Activated T-helper 17 cell treated with anti-CD3 and anti-CD28 coated beads, Interleukin-2, amount 50 U/mL, for 72 hours (primary cell): ENCODE measurements at places on chromosomes 5 and 9. TPM values are rescaled to one million over a fixed set of nuclear protein-coding genes. Genes with fewer than 3 reads are reported as not detected.

DNA sequence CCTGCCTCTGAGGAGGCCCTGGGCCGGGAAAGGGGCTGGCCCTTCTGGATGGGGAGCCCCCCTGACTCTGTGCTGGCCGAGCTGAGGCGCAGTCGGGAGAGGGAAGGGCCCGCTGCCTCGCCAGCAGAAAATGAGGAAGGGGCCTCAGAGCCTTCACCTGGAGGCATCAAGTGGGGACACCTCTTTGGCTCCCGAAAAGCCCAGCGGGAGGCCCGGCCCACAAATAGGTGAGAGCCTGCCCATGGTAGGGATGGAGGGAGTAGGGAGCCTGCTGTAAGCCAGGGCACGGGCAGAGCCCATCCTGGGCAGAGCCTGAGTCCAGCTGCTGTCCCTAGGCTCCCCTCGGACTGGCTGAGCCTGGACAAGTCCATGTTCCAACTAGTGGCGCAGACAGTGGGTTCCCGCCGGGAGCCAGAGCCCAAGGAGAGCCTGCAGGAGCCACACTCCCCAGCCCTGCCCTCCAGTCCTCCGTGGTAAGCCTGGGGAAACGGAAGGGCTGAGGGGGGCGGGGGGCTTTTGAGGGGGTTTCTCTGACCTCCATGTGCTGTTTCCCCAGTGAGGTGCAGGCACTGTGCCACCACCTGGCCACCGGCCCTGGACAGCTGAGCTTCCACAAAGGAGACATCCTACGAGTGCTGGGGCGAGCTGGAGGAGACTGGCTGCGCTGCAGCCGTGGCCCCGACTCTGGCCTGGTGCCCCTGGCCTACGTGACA lies 44.3 kb upstream of the TESK1 start:
- ATAC-seq, result no peak

The SV2C gene
- 0.45 TPM for total RNA-seq

DNA sequence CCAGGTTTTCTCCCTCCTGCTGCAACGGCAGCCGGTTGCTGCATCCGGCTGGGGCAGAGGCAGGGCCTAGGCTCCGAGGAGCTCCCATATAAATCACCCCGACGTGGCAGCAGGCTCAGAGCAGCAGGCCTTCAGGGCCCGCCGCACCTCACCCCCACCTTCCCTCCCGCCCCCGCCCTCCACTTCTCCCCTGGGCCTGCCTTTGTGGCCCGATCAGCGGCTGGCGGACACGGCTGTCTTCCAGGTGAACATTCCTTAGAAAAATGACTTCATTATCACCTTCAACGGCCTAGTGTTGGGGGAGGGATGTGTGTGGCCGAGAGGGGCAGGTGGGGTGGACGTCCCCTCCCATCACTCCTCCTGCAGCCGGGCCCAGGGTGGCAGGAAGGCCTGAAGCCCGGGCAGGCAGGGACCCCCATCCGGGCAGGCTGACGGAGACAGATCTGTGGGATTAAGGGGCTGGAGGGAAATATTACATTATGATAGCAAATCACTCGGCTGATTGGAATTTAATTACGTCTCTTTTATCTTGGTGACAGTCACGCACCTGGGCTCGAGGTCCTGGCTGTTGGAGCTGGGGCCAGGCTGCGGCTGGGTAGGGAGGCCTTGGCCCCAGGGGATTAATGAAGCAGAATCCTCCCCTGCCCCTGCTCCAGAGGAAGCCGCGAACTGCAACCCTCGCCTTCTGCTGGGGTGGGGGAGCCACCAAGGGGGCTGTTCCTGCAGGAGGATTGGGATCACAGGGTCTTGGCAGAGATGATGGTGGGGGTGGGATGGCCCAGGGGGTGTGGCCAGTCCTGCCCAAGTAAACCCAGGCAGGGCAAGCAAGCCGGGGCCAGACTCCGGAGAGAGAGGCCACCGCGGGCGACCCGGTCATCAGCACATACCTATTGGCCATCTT lies 38.4 kb upstream of the RXRA start:
- ATAC-seq, result no peak

DNA sequence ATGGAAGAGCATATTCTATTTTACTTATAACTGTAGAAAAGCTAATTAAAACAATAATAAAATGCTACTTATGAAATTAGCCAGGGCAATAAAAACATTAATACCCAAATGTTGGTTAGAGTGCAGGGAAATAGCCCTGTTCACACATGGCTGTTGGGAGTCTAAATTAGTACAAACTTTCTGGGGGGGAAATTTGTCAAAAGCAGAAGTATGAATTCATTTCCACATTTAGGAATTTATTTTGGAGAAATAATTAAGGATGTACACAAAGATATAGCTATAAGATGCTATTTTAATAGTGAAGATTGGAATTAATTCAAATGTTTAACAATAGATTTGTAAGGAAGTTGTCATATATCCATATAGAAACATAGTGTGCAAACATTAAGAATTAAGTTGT lies 190.5 kb downstream of the SEC61B start:
- no peak for ATAC-seq

DNA sequence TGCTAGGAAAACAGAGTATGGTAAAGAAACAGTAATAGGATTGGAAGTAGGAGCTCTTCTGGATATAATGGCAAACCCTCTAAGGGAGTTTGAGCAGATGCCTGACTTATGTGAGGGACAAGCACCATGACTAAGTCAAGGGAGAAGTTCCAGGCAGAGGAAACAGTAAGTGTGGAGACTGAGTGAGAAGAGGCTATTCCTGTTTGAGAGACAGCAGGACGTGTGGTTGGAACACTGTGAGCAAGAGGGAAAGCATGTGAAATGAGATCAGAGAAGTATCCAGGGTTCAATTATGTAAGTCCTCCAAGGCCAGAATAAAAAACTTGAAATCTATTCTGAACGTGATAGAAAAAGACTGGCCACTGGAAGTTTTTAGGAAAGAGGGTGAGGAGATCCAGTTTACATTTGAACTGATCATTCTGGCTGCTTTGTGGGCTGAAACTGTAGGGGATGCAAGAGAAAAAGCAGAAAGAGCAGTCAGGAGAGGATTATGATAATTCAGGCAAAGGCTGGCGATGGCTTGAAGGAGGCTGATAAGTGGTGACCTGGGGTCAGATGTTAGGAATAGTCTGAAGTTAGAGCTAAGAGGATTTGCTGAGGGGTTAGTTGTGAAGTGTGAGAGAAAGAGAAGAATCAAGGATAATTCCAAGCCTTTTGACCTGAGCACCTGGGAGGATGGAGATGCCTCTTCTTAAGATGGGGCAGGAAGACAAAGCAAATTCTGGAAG lies 19.2 kb downstream of the DMAC1 start:
- ATAC-seq, result no peak

The OR1B1 gene
- 0.26 TPM for total RNA-seq

The CHSY3 gene
- not detected for total RNA-seq

- ATAC-seq, result no peak
Observed at GRCh38 chr9:2576631-2577030, 45.0 kb upstream of the VLDLR start.

DNA sequence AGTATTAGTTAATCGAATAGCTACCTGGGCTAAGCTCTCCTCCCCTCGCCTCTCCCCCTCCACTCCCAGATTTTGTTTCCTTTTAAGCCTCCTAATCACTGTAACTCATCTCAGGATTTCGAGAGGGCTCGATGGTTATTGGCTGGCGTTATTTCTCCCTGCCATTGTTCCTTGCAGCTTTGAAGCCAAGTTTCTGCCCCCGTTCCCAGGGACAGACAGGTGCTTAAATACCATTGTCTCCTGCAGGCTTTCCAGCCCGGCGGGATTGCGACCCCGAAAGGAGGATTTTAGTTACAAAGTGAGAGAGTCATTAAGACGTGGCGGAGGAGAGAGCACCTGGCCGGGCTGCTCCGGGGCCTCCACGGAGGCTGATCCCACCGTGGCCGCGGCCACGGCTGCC lies 46.2 kb downstream of the ASS1 start:
- no peak for ATAC-seq

DNA sequence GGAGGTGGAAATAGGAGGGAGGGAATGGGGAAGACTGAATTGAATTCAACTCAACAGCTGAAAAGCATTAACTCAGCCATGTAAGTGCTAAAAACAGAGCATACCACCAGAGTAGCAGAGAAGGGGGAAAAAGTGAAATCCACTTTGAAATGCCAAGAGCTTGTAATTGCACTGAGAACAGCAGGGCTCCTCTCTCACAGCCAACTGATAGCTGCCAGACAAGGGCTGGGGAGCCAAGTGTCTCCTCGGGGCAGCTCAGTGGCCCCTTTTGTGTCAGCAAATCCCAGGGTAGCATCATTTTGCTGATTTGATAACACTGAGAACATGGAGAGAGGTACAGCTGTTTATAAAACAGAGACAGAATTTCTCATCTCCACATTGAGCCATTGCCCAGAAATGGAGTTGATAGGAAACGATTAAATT lies 182.5 kb downstream of the FRMD3 start:
- ATAC-seq, result no peak

GRCh38 chr5:54514841-54515432 lies 2.6 kb upstream of the SNX18 start:
- ATAC-seq, result no peak

The AJM1 gene
- total RNA-seq, result 4.3 TPM

The THBS4 gene
- total RNA-seq, result 3.5 TPM

DNA sequence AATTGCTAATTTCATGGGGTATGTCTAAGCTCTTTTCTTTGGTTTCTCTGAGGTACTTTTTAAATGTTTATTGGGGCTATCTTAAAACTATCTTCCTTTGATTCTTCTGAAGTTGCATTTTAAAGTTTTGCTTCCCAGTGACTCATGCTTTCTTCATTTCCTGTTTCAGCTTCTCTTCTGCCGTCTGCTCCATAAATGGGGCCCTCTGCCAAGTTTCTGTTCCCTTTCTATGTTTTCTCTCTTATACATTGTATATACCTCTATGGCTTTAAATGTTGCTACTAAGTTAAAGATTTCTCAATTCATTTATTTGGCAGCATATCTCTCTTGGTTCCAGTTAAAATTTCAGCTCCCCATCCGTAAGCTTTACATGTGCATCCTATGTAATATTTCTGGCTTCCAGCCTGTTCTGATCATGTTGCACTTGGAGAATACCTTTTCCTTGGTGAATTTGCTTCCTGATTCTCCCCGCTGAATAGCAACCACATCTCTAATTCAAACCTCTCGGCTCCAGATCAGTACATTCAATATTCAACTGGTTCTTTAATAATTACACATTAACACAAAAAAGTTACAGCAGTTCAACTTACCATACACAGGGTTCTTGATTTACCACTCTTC lies 125.3 kb downstream of the ST8SIA4 start:
- ATAC-seq, result peak; percentile 45

DNA sequence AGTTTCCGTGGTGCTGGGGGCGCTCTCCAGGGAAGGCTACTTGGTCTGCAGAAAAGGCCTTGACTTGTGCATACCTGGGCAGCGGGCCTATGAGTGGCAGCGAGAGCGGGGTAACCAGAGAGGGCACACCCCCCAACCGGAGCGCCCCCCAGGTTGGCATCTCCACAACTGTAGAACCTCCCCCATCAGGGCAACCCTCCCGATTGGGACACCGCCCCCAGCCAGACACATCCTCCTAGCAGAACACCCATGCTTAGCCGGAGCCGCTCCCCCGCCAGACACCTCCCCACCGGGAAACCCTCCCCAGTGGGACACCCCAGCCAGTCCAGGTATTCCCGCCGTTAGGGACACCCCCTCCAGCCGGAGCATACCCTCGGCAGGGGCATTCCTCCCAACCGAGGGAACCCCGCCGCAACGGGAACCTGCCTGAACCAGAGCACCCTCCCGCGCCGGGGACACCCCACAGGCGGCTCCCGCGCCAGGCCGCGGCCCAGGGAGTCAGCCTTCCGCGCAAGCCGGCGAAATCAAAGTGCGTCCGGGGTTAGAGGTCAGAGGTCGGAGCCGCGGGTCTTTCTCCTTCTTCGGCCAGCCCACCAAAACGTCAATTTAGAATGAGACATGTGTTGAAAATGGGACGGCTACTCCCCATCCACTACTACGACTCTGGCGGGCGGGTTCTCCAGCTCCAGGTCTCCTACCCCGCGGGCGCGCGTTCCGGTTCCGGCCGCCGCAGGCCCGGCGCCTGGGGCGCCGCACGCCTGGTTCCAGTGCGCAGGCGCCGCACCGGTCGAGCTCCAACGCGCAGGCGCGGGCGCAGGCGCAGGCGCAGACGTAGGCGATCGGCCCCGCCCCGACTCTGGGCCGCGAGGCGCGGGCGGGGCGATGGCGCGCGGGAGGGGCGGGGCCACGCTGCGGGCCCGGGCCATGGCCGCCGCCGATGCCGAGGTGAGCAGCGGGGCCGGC lies at the start of gene EHMT1:
TSS of gene EHMT1 (plus strand) at position 901 of the 963 bp plus-strand sequence. CDS start at position 925, 24 bp downstream.
- ATAC-seq, result peak; percentile 89

DNA sequence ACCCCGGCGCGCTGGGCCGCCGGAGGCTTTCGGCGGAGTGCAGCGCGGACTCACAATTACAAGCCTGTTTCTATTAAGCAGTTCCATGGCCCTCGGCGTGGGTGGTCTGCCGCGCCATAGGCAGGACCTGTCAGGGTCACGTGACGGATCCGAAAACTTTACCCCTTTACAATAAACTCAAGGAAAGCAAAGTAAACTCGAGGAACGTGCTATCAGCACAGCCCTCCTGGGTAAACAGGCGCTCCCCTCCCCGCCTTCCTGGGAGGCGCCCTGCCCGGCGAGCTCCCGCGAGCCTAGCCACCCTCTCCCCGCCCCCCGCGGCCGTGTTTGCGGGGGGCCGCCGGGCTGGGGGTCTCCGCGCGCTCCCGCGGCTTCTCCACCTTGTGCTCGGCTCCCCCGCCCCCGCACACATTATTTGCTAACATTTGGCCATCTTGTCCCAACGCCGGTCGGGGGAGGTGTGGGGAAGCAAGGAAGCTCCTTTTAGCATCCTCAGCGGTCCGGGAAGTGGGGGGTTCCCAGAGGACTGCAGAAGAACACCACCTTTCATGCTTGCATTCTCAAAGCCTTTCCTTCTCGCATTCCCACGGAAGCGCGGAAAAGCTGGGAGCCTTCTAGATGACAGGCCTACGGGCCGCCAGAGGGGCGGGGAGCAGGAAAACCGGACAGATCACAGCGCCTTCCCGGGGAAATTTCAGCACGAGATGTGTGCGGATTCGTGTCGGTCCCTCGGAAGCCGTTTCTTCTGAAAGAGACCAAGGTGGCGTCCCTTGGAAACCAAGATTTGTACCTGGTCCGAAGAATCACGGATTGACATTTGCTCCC lies at the start of gene PTCH1:
TSS of gene PTCH1 (minus strand) at position 238 of the 825 bp plus-strand sequence.
- ATAC-seq, result peak; percentile 62

DNA sequence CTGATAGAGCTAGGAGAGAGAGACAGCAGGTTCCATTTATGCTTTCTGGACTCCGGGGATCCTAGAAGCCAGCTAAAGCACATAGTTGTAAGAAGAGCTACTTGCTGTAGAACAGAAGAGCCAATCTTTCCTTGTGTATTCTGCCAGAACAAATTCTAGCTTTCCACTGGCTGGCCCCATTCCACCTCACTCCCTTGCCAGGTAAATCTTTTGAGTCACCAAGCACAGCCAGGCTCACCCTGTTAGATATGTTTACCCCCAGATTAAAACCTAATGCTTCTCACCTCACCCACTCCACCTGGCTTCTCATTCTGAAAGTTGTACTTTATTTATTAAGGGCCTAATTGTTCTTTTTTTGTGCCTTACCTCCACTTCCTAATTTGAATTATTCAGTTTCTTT lies 48.9 kb upstream of the CHD1 start:
- ATAC-seq, result no peak

- ATAC-seq, result no peak
Observed at GRCh38 chr5:98776066-98776705, 2.7 kb downstream of the RGMB start.

The MAP1B gene
- total RNA-seq, result 0.04 TPM
